Activated CD4-positive, alpha-beta T cell treated with anti-CD3 and anti-CD28 coated beads, Interleukin-2, amount 50 U/mL, for 1 hour (primary cell): ENCODE measurements at places on chromosomes 5 and 9.

GRCh38 chr9:69940674-69941073 is 103.0 kb upstream of the MAMDC2 start:
- DNase-seq = no peak

- no peak for DNase-seq
Observed at GRCh38 chr9:115141612-115142011, 23.7 kb upstream of the TNC start.

DNA sequence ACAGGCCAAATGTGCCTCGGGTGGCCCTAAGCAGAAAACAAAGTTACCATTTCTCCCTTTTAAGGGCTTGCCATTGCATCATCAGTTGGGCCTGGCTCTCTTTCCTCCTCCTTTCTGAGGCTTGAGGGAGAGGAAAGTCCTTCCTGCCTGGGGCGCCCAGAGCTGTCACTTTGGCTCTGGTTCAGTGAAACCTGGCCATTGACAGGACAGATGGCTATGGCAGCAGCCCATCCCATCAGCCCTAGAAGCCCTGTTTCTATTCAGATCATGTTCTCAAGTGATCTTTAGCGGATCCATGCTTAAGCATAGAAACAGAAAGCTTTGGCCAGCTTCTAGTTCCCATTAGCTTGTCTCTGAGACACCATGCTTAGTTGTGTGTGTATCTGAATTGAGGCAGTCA is 293.4 kb downstream of the YTHDC2 start:
- DNase-seq = no peak

DNA sequence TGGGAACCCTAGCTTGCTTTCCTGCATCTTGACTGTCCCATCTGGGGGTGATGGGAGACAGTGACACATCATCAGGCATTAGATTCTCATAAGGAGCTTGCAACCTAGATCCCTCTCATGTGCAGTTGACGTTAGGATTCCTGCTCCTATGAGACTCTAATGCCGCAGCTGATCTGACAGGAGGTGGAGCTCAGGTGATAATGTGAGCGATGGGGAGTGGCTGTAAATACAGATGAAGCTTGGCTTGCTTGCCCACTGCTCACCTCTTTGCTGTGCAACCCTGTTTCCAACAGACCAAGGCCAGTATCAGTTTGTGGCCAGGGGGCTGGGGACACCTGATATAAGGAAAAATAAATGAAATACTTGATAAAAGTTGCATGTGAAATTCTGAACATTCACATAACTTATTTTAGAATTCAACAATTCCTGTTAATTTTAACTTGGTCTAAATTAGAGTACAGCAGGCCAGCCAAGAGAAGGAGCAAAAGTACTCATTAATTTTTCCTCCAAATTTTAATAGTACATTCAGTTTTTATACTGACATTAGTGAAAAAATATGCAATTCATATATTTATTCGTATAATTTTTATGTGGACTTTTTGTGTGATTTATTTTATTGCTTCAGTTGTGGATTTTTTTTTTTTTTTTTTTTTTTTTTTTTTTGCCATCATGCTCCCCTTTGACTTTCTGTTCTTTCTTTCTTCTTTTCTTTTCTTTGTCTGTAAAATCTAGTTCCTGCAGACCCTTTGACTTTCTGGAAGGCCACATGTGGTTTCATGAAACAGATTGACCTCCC is 11.4 kb downstream of the PAM start:
- DNase-seq = no peak

DNA sequence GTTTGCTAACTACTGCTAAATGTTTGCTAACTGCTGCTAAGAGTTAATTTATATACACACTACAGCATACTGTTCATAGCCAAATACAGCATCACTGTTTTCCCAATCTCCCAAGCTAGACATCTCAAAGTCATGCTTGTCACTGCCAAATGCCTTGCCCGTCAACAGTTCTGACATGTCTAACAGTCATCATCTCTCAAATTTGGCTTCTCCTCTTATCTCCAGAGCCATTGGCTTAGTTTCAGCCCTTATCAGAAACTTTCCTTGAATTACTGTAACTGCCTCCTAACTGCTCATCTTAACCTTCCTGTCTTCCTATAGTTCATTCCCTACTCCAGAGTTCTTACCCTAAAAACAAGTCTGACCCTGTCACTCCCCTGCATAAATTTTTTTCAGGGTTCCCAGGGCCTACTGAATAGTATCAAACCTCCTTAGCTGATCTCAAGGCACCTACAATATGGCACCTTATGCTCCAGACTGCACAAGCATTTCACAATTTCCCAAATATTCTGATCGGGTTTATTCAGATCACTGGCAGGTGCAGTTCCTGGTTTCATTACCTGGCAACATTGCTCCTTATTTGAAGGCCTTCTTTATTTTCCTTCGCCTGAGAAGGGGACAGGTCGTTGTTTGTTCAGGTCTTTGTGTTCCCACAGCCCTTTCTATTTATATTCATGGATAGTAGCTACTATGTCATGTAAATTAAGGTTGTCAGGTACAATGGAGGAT is 55.9 kb upstream of the ANKRD55 start:
- no peak for DNase-seq

DNA sequence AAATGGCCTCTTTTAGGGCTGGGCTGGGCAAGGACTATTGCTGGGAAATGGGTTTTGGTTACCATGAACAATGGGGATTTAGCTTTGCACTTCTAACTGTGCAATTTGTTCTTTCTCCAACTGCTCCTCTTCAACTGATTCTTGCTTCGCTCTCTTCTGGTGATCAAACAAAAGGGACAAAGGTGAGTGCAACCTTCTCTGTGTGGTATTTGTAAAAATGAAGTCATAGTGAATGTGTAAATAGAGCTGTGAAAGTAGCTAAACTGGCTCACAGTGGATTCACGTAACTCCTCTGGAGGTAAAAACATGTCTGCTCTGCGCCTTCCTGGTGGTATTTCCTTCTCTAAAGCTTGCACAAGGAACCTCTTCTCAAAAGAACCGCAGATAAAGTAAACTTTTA is 20.9 kb upstream of the SPINK14 start:
- DNase-seq = no peak

- no peak for DNase-seq
Observed at GRCh38 chr9:20042128-20042711, 253.4 kb upstream of the SLC24A2 start.

DNA sequence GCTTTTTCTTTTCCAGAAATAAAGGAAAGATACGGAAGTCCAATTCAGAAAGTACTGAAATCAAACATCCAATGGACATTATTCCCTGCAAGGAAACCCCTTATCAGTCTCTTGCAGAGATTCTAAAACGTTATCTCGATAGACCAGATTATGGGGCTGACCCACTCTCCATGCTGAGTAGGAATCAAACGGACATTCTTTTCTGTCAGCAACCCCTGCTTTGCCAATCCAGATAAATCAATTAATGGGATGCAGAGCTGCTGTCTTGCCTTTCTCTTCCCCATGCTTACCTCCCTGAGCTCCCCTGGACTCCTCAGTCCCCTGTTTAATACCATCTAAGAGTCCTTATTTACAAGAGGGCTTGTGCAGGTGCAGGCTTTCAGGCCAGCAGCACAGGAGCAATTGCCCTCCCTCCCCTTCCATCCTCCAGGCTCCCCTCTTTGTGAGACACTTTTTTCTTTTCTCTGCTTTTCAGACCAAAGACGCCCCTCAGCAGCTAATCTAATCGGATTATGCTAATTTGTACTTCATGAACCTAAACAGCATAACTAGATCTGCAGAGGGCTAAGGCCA is 14.2 kb downstream of the TAL2 start:
- no peak for DNase-seq

DNA sequence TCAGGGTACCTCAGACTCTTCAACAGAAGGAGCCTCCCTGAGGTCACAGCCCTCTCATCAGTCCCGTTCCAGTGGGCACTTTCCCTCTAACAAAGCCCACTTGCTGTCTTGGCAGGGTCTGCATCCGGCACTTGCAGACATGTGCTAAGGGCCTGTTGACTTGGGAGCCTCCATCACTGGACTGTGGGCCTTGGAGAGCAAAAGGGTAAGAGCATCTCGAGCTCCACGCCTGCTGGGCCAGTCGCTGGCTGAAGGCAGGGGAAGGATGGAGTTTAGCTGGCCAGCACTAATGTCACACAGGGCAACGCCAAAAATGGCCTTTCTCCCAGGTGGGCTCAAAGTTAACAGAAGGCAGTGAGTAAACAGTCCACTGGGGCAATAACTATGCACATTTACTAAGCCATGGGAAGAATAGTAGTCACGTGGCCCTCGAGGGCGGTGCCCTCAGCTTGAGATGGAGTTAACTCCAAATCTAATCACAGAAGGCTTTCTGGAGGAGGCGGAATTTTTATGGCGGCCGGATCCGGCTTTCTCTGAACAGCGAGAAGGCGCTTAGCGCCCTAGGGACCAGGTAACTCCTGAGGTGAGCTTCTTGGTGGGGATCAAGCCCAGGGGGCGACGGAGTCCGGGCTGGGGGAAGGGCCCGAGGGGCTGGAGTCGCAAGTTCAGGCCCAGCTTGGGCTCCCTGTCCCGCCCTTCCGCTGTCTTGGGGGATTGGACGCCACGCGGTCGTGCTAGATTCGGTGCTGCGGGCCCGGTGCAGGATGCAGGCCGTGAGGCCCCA is 2.0 kb upstream of the NSD1 start:
- no peak for DNase-seq

DNA sequence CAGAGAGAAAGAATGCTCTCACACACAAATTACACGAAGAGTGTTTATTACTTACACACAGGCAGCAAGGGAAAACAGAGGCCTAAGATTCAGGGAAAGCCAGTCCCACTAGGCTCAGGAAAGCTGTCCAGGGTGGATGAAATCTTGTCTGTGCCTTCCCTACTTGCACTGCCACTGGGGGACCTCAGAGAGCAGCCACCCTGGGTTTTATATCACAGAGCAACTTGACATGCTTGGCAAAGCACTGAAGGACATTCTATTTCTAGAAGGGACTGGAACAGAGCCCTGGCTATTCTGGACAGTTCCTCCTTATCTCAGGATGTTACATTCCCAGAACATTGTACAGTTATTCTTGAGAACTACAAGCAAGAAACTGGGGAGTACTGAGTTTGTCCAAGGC is 7.5 kb upstream of the PRSS3 start:
- no peak for DNase-seq

DNA sequence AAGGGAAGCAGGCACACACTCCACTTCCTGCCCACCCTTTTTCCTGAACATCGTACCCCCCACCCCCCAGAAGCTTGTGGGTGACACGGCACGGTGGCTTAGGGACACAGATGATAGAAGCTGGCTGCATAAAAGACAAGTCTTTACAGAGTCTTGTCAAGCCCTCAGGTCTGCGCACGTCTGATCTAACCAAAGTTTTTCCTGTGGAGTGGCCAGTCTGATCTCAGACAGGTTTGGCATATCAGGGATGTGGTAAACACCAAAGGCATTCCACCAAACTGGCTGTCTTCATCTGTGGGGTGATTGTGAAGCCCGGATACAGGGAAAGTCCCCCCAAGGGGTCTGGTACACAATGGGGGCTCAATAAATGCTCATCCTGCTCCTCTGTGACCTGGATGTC is 50.0 kb downstream of the CRB2 start:
- DNase-seq = no peak

DNA sequence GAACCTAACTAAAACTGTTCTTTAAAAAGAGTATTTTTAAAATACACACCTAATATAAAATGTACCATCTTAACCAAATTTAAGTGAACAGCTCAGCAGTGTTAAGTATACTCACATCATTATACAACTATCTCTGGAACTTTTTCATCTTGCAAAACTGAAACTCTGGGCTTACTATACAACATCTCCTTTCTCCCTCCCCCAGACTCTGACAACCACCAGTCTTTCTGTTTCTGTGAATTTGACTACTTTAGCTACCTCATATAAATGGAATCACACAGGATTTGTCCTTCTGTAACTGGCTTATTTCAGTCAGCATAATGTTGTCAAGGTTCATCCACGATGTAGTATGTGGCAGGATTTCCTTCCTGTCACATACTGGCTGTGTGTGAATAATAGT is 93.5 kb downstream of the FOXD1 start:
- no peak for DNase-seq

DNA sequence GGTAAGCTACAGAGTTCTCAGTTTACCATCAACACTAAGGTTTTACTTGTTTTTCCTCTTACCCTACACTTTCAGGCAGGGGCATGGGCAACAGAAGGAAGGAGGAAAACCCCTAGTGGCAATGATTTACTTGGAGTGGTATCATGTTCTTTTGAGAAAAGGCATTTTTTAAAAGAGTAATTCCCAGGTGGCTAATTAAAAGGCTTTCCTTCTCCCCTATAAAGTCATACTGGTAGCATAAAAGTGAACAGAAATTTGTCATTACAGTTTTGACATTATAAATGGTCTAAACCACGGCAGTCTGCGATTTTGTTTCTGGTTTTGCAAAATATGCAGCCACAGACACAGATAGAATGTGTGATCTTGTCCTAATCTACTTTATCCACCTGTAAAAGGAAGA is 30.9 kb upstream of the OR2K2 start:
- DNase-seq = no peak

DNA sequence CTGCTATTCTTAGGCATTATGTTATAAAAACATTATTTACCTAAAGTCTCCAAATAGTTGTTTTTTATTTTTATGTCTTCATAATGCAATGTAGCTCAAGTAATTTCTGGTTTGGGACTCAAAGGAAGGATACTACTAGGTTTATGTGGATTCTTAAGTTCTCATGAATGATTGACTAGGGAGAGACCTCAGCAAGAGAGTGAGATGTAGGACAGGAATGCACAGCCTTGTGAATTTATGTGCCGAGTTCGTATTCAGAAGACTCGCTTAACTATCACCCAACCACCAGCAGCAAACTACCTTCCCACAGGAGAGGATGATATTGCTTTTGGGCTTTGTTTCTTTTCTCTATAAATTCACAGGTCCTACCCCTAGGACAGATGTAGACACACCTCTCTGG is 282.9 kb downstream of the ARHGEF28 start:
- DNase-seq = no peak

DNA sequence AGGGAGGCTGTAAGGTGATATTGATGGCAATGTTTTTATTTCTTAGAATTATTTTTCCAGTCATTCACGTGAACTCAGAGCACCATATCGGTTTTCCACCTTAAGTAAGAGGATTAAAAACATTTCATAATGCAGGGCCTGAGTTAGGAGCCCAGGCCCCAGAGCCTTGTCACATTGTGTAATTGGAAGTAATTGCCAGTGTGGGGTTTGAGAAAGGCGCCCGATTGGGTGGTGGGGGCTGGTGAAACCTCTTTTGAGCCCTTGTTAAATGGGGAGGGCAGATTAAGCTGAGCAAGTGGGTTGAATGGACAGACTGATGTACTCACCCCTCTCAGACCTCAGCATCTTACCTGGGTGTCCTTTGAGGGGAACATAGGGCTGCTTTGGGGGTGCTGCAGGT is 116.7 kb upstream of the PITX1 start:
- no peak for DNase-seq

DNA sequence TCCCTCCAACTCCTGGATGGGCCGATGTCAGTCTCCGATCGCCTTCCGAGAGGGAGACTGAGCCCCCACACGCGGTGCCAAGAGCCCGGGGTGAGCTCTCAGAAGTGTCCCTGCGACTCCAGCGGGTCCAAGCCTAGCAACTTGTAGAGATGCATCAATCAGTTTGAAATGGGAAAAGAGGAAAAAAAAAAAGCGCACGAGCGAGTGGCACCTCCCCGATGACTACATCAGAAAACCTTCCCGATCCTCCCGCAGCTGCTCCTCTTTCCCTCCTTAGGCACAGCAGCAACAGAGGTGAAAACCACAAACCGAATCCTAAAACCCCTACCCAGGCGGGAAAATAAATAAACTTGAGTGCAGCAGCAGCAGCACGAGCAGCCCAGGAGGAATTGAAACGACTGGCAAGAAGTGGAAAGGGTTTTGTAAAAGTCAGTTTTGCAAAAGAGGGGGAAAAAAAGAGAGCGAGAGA is 1.0 kb upstream of the EFNA5 start:
- DNase-seq = no peak

GRCh38 chr9:132879457-132880323 is 992 bp downstream of the SPACA9 start:
- no peak for DNase-seq
